Panc1 (cell line): ENCODE measurements at places on chromosomes 12 and 14.

GRCh38 chr14:34365309-34365915 lies 96.6 kb downstream of the SPTSSA start:
- no peak for DNase-seq

DNA sequence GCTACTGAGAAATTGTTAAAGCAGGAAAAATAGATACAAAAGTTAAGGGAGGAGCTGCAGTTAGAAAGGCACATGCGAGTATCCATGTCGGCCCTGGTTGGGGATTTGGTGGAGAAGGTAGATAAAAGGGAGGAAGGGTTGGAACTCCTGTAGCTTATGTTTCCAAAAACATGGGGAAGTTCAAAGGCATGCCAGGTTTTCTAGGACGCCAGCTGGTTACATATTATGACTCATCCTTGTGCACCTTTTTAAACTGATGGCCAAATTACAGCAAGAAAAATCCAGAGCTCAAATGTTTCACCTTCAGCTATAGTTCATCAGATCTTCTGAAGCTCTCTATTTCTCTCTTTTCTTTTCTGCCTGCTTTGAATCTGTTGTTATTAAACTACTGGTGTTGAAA lies 13.2 kb upstream of the MAP4K5 start:
- DNase-seq, result no peak

GRCh38 chr12:11763760-11764520 lies 114.5 kb downstream of the ETV6 start:
- no peak for DNase-seq

GRCh38 chr14:74302152-74302628 lies 544 bp downstream of the ABCD4 start:
- no peak for DNase-seq

- DNase-seq, result no peak
Measured at GRCh38 chr12:89907659-89908058, 199.0 kb upstream of the ATP2B1 start.

GRCh38 chr14:25140411-25140810 lies 90.5 kb upstream of the STXBP6 start:
- no peak for DNase-seq
